ENCODE measurements at places on chromosomes 2 and 18.

DNA sequence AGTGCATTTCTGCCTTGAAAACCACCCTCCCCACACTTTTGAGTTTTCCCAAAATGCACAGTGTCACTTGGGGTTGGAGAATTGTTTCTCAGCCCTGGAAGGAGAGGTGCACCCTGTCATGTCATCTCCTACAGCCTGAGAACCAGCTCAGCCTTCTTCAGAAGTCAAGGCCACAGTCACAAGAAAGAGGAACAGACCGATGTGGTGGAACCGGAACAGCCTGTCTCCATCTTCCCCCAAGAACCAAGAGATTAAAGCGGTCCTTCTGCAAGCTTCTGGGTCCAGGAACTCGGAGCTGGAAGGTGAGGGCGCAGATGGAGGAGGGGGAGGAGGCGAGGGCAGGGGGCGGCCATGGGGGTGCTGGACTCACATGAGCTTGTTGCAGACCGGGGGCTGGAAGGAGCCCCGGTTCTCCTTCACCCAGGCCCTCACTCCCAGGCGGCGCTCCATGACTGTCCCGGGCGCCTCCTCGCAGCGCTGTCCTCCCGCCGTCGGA is 248 bp downstream of the HAAO start:
- no peak for DNase-seq

DNA sequence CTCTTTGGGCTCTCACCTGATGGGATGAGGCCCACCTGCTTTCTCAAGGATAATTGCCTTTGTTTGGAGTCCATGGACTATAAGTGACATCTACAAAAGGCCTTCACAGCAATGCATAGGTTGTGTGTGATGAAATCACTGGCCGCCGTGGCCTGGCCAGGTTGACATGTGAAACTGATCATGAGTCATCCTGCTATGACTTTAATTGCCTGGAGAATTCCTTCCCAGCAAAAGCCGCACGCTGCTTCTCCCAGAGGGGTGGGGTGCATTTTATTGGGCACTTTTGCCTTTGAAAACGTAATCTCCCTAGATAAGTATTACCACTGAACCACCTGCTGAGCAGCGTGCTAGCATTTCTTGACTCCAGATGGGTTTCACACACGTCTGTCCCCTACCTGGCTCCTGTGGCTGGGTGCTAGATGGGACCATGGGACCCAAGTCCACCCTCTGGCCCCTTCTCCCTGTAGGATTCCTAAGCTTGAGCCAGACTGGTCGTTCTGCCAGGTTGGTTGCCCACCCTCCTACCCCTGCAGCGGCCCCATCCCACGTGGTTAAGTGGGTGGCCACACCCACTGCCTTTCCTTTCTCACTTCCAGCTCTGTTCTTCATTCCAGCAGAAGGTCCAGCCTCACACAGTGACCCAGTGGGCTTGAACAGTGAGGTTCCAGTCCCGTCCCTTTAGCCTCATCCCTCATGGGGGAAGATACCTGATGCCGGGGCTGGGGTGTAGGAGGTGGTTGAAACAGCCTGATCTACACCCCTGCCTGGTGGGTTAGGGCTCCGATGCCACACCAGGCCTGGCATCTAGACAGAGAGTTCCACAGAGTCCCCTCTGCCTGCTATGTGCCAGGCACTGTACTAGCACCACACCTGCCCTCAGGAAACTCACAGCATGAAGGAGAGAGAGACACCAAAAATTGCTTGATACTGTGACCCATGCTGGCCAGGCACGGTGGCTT is 89.6 kb downstream of the GBX2 start:
- DNase-seq: no peak

GRCh38 chr2:66461664-66462500 is 27.0 kb downstream of the MEIS1 start:
- DNase-seq: no peak

DNA sequence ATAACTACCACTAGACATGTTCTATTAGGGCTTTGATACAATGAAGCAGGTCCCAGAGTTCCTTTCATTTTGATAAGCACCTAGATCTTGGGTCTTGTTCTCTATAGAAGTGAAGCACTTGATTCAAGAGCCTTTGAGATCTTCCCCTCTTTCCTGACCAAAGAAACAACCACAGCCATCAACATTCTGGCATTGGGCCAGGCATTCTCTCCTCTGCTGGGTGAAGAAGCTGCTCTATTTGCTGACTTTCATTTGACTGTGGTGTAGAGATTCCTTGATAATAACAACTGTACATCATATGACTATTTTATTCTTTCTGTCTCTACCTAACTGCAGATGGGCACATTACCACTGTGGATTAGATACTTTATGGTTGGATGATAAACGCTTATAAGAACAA is 96.6 kb upstream of the LYPD1 start:
- DNase-seq: no peak

DNA sequence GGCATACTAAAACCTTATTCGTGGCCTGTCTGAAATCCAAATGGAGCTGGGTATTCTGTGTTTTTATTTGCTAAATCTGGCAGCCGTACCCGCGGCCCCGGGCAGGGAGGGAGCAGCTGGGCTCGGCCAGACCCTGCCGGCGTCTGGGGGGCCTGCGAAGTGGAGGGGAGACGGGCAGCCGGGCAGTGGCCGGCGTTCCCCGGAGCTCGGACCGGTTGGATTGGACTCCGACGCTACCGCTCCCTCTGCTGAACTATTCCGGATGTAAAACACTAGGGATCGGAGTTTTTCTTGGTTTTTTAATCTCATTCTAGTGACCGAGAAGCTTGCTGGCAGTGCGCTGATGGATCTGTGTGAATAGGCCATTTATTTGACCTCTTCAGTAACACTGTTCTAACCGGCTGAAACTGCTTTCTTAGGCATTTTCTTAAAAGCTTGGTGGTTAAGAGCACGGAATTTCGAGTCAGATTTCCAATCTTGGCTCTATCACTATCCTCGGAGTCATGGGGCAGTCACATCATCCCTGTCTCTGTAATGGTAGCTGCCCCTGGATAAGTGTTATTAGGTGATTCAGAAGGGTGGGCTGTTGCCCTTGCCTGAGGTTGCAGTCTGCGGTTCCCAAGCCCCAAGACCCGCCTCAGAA is 694 bp downstream of the UNC50 start:
- DNase-seq: no peak
